MCF 10A (cell line): ENCODE measurements at places on chromosomes 6 and 20. TPM values are rescaled to one million over a fixed set of nuclear protein-coding genes. Genes with fewer than 3 reads are reported as not detected.

THBD gene
- 15.4 and 36.2 TPM in 2 replicates for total RNA-seq

DNMT3B gene
- 1.3 and 2.0 TPM in 2 replicates for total RNA-seq

- no peak overlapping the region for H3K4me3 ChIP-seq
- H3K27ac ChIP-seq = no peak overlapping the region
- no peak for DNase-seq
- no peaks in the 10 kb centered on the region for H3K27me3 ChIP-seq
Measured at GRCh38 chr6:20153194-20153593, 59.1 kb downstream of the MBOAT1 start.

DNA sequence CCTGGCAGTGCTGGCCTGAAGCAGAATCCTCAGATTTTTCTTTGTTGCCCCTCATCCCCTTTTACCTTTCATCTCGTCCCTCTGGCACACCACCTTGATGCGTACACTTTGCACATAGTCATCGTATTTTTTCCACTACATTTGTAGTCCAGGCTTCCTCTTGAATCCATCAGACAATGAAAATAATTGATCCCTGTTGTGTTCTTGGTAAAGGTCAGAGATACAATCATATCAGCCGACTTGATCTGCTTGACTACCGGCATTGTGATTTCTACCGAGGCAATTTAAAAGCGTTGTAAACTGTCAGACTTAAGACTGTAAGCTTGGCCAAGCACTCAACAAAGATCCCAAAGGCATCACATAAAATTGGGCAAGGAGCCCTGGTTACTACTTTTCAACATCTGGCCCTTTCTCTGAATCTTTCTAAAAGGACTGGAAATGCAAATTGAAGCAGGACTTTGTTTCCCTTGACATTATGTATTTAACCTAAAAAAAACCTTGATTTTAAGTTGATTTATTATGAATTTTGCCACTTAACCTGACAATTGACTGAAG lies 512.6 kb downstream of the LMBRD1 start:
- H3K4me1 ChIP-seq = no peaks in the 10 kb centered on the region
- no peak overlapping the region for H3K4me3 ChIP-seq
- H3K27me3 ChIP-seq = peaks cover 22% of the 10 kb centered on the region
- DNase-seq = no peak
- H3K27ac ChIP-seq = no peak overlapping the region
- no peaks in the 10 kb centered on the region for H3K36me3 ChIP-seq

HTR1E gene
- not detected in 2 replicates for total RNA-seq

- H3K36me3 ChIP-seq = no peaks in the 10 kb centered on the region
- peaks cover 27% of the 10 kb centered on the region for H3K4me1 ChIP-seq
- H3K27me3 ChIP-seq = no peaks in the 10 kb centered on the region
- no peak for DNase-seq
- peak overlapping the region; percentile 36 for H3K27ac ChIP-seq
Measured at GRCh38 chr6:112014483-112014882, 39.4 kb upstream of the CCN6 start.

COL11A2 gene
- total RNA-seq = 0.91 and 1.5 TPM in 2 replicates

TTK gene
- total RNA-seq = 11.9 and 19.1 TPM in 2 replicates

LHFPL5 gene
- not detected in 2 replicates for total RNA-seq

C20orf204 gene
- 1.1 and 2.0 TPM in 2 replicates for total RNA-seq

GINS1 gene
- 5.2 and 6.0 TPM in 2 replicates for total RNA-seq

TTBK1 gene
- not detected in 2 replicates for total RNA-seq

MARCKS gene
- 39.3 and 59.9 TPM in 2 replicates for total RNA-seq
